ENCODE measurements at places on chromosomes 3 and 15.
A peak's percentile ranks its signal among the peaks of the same experiment; 100 is the strongest.

GRCh38 chr3:129315223-129315997, 36.7 kb downstream of the HMCES start:
- peak; percentile 17 for DNase-seq

- no peak for DNase-seq
Observed at GRCh38 chr3:20837676-20838302, 651.8 kb upstream of the SGO1 start.

DNA sequence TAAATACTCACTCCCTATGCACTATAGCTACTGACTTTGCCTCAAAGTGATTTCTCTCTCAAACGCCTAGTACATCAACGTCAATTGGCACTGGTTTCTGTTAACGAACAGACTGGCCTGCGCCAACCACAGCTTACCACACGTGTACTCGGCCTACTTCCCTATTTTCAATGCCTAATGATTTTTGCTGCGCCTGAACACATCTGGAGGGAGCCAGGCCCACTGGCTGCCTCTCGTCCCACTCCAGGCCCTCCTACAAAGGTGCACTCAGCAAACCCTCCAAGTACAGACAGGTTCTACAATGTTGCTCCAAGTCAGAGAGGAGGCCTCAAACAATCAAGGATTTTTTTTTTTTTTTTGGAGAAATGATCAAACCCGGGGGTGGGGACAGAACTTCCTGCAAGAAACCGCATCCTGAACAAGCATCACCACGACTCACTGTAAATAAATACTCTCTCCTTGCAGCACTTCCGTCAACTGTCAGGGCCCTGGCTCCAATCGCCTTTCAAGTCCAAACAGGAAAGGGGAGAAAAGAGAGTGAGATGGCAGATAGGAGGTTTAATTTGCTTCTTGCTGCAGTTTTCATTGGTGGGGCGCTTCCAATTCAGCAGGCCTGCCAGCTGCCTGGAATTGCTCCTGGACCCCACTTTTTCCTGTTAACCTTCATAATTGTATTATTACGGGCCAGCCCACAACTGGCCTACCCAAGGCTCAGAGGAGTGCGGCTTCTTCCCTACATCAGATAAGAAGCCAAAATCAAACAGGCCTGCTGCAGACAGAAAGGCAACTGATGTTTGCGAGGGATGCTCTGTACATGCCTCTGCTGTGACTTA, 139.3 kb downstream of the FOXP1 start:
- DNase-seq, result peak; percentile 72

DNA sequence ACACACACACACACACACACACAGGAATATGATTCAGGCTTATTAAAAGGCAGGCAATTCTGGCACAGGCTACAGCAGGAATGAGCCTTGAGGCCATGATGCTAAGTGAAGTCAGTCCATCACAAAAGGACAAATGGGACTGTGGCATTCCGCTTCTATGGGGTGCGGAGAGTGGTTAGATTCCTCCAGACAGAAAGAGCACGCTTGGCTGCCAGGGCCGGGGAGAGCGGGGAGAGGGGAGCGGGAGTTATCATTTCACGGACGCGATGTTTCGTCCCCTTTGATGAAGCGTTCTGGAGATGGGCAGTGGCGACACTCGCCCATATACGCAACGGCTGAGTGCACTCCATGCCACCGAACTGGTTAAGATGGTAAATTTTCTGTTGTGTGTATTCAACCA, 58.5 kb upstream of the FAM174B start:
- DNase-seq, result no peak

DNA sequence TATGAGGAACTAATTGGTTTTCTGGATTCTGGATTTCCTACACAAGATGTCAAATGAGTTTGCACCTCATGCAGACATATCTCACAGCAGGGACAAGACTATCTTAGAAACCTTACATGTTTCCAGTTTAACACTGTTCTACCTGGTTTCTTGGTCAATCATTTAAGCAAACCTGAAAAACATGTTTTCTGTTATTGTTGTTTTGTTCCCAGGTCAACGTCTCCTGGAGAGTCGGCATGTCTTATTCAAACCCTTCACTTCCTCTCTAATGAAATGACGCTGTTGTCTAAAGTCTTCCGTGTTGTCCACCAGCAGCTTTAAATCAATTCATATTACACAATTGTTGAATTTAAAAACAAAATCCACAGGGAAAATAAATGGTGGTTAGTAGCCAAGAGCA, 150.9 kb downstream of the CNTN3 start:
- no peak for DNase-seq

Measured in activated gamma-delta T cell treated with Interleukin-2 at 50 U/mL for 16 hours (primary cell).